G401 (cell line): ENCODE measurements at places on chromosomes 3 and 15.

DNA sequence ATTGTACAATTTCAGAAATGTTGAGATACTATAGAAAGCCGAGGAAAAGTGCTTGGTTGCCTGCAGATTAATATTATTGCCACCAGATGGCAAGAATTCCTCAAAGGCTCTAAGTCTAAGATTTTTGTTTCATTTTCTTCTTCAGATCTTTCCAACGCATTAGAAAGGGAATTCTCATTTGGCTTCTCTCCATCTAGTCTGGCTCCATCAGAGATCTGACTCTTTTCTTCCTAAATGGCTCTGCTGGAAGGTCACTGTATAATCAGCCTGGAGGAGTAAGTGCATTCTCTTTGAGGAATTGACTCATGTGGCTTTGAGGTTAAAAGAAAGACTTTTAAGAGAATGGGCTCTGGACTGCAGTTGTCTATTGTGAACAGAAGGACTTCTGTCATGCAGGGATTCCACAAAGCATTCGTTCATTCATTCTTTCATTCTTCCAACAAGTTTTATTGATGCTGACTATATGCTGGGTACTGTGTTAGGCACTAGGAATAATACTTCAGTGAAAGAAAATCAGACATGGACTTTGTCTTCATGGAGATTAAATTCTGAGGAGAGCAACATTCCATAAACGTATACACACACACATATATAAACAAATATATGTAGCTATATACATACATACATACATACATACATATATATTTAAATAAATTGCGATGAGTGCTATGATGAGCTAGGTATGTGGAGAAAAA lies 55.3 kb downstream of the SLC28A2 start:
- DNase-seq = peak; percentile 59

- no peak for DNase-seq
These were observed 165.3 kb downstream of the AKAP13 start for GRCh38 chr15:85545752-85546151.

- no peak for DNase-seq
These were observed 8.0 kb upstream of the INO80 start for GRCh38 chr15:41124058-41124457.

DNA sequence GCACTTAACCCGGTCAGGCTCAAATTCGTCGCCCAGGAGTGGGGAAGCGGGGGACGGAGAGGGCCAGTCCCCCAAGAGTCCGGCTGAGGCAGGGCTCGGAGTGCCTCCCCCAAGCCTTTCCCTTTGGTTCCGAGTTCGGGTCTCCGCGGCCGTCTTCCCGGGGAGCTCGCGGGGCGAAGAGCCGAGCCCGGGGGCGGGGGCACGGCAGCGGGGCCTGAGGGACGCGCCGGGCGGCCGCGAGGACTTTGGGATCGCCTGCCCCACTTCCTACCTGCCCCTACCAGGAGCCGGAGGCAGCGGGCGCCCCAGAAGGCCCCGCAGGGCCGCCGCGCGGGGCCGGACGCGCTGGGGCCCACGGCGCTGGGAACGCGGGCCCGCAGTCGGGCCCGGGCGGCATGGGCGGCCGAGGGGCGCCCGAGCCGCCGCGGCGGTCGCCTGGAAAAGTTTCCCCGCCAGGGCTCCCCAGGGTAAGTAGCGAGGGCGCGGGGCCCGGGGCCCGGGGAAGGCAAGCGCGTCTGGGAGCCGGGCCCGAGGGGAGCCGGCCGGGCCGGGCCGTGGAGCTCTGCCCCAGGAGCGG lies 2.8 kb downstream of the FURIN start:
- DNase-seq = no peak

DNA sequence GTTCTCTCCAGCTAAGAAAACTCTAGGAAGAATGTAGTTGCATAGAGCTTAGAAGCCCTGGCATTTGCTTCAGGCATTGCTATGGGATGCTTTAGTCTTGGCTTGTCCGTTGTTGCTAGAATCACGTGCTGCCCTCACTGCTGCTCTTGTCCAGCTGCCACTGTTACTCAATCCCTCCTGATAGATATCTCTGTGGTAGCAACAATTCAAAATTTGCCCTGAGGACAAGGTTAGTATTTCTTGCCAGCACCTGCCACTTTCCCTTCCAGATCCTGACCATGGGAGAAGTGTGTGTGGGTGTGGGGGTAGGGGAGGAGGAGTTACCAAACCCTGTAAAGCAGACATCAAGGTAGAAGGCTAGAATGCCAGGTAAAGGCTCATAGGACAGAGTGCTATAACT lies 113.8 kb downstream of the PPM1L start:
- peak; percentile 50 for DNase-seq
